ENCODE measurements at places on chromosomes 3 and 15.

GRCh38 chr3:146513386-146514051, 30.9 kb downstream of the PLSCR1 start:
- no peak for DNase-seq

GRCh38 chr3:195895861-195896360, 12.4 kb downstream of the TNK2 start:
- DNase-seq, result peak; percentile 74

DNA sequence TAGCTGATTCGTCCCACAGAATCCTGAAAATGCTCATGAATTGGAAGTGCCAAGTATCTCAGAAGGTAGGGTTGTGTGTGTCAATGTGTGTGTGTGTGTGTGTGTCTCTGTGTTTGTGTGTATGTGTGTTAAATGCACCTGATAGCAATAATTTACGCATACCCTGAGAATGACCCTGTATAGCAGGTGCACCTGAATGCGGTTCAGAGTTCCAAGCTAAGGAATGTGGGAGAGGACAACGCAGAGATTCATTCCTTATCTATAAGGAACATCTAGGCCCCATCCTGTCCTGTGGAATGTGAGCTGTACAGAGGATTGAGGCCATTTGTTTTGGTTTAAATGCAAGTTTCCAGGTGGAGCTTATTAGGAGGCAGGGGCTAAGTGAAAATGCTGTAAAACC, 49.1 kb upstream of the NEDD4 start:
- DNase-seq, result no peak

DNA sequence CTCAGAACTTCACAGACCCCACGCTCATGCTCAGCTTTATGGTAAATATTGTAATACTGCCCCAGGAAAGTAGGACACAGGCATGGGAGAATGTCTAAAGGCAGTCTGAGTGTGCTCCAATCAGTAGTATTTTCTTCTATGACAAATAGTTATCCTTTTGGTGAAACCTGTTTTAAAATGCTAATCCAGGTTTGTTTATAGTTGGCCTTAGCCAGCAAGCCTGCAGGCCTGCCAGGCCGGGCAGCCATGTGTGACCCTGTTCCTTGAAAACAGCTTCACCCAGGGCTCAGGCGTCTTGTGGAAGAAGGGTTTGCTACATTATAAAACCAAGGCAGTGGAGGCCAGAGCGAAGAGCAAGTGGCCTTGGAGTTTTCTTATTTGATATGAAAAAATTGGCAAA, 104.7 kb downstream of the SEMA6D start:
- DNase-seq, result no peak

GRCh38 chr3:129184396-129184657, 631 bp upstream of the CNBP start:
- DNase-seq, result peak; percentile 38

DNA sequence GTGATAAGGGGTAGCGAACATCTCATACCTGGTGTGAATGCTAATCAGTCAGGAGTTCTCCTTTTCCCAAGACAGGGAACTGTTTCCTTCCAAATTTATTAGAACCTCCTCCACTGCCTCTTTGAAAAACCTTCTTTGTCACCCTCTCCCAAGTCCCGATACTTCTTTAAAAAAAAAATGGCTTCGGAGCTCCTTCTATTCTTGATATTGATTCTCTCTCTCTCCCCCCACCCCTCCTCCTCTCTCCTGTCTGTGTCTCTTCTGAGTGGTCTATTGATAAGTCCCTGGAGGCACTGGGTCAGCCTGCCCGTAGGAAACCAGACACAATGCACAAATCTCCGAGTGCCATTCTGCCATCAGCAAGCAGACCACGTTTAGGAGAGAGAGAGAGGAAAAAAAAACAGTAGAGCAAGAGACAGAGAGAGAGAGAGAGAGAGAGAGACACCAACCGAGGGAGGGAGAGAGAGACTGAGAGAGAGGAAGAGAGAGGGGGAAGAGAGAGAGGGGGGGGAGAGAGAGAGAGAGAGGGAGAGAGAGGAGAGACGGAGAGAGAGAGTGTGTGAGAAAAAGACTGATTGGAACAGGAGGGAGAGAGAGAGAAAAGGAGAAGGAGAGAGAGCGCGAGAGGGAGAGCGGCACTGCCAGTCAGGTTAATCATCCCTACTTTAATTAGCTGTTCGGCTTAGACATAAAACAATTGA, 160.9 kb downstream of the TIGIT start:
- DNase-seq, result no peak

DNA sequence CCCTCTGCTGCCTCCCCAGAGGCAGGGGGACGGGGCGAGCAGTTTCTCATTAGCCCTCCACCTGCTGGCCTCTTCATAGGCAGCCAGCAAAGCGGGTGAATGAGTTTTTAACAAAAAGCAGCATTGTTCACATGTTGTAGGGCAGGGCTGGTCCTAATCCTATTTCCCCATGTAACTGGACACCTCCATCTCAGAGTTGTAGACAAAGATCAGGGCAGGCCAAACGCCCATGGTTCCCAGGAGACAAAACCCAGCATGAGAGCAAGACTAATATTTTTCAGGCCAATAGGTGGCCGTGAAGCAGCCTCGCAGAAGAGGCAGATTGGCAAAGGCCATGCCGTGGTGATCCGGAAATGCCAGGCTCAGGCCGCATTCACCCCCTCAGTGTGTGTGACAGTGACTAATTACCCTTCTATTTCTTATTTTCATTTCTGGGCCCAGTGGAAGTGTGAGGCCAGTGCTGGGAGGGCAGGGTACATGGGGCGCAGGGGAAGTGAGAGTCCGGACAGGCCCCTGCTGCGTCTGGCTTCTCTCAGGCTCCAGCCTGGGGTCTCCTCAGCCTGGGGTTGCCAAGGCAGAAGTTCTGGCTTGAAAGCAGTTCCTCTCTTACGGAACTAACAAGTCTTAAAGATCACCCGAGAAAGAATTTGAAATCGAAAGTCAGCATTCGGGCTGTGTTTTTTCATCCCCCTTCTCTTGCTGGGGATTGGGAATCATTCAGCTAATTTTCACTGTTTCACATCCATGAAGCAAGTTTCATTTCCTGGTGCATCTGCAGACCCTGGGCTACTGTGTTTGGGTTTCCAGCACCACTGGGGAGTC, 64.8 kb downstream of the BOC start:
- DNase-seq, result no peak

GRCh38 chr3:57644740-57645139, 47.6 kb upstream of the ARF4 start:
- no peak for DNase-seq

- no peak for DNase-seq
These were observed 415.8 kb upstream of the GOLIM4 start for GRCh38 chr3:168511428-168512014.

GRCh38 chr3:13590841-13591520, 42.1 kb downstream of the FBLN2 start:
- no peak for DNase-seq

- DNase-seq, result no peak
These were observed 137.5 kb downstream of the XXYLT1 start for GRCh38 chr3:195133462-195133861.

DNA sequence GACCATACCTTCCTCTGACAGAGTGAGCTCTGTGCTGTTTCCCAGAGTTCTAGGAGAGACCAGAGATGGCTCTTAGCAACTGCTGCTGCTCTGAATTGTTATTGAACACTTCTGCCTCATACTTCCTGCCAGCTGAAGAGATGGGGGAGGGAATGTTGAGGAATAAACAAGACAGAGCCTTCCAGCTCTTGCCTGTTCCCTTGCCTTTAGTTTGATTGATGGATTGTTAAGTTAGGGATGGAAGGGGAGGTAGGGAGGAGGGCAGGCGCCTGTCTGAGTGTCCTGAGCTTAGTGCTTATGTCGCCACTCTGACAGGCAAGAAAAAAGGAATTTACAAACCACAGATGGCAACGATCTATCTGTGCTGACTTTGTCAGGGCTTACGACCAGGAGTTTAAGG, 42.8 kb downstream of the ZNF609 start:
- no peak for DNase-seq

DNA sequence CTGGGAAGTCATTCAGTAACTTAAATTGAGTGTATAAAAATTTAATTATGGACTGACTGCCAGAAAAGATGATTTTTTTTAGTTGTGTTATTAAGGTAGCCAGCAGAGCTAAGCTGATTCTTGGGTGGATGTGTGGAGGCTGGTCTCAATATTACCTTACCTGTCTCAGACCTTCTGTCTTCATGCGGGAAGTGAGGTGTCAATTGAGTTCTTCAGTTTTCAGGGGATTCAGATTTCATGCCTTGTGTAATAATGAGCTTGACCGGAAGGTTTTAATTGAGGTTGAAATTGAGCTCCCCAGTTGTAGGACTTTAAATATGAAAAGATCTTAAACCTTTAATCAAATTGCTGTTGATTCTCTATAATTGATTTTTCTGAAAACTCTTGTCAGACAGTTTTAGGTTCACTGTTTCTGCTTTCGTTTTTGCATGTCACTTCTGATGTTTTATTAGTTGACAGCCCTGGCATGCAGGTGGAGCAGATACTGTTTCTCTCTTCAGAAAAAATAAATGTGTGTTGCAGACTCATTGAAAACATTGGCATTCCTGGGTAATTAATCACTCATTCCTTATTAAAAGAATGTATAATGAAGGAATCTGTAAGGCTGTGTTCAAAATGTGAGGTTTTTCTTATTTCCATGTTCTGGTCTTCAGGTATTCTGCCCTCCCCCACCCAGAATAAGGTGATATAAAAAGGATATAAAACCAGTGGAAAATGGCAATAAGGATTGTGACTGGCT, 54.5 kb downstream of the PSMD6 start:
- DNase-seq, result no peak

DNA sequence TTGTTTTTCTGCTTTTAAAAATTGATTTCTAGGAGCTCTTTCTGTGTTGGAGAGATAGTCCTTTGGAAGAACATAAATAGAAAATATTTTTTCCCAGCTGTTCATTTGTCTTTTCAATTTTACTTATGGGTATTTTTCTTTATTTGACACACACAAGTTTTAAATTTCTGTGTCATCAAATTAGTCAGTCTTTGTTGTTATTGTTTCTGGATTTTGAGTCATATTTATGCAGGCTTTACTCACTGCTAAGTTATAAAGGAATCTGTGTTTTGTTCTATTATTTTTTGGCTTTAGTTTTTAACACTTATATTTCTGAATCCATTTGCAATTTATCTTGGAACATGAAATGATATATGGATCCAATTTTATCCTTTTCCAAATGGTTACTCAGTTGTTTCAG, 5.9 kb upstream of the GHSR start:
- DNase-seq, result no peak

- no peak for DNase-seq
These were observed 62.9 kb upstream of the FNDC3B start for GRCh38 chr3:171976526-171976925.

DNA sequence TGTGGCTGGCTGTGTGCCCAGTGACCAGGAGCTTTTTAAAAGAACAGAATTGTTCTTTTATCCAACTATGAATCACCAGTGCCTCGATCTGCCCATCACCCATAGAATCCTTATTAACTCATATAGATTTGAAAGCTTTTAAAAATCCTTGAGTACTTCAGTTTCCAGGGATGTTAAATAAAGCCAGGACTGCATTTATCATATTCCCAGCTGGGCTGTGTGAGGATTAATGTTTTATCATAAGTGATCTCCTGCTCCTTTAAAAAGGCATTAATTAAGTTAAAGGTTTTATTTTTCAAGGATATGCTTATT, 234.0 kb downstream of the MYRIP start:
- DNase-seq, result no peak

- DNase-seq, result no peak
These were observed 831 bp upstream of the ROBO2 start for GRCh38 chr3:77038930-77039605.

GRCh38 chr15:27674826-27675225, 424.3 kb downstream of the OCA2 start:
- no peak for DNase-seq

- DNase-seq, result no peak
These were observed 194.1 kb downstream of the MEX3B start for GRCh38 chr15:81851757-81852156.

DNA sequence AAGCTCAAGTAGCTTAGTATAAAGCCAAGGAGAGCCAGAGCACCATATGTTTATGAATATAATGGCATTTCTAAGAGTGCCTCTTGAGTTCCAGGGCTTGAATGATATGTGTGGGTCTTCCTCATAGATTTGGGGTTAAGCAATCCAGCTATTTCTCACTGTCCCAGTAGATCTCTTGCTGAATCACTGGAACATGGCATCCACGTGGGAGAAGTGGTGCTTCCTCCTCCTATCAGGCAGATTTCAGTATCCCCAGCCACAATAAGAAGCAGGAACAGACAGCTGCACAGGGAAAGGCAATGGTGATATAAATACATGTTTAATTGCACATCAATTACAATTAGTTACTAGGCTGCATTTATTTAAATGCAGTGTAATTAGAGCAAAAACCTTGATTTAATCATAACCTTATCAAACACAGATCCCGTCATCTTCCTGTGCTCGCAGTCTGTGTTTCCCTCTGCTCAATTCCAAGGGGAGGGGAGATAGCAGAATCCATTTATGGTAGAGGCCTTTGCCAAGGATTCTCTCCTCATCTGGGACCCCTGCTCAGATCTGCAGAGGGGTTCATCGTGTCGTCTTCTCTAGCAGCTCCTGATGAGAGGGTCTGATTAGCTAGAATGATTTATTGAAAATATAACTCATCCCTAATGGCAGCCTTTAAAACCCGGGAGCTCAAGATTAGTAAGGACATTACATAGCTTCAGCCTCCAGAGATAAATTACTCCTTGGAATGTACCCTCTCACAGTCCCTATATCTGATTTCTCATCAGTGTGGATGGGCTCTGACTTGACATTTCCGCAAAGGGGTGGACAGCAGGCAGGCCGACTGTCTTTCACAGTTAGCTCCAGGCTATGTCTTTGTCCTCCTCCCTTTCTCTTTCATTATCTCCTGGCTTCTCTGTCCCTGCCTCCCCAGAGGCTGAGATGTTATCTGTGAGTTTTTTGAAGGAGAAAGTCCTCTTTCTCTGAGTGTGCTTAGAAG, 775.9 kb downstream of the AGBL1 start:
- DNase-seq, result no peak

DNA sequence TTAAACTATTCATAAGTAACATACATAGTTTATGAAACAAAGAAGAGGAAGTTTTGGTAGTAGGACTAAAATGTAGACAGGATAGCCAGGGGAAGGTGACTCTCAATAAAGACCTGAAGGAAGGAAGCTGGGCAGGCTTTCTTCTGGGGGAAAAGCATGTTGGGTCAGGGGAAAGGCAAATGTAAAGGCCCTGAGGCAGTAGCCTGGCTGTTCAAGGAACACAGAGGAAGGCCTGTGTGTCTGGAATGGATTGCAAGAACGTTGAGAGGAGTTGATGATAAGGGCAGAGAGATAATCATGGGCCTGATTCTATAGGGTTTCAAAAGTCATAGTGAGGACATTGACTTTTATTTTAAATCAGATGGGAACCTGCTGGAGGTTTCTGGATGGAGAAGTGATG, 167.6 kb downstream of the SNRK start:
- no peak for DNase-seq

GRCh38 chr3:44323341-44323955, 15.1 kb upstream of the TCAIM start:
- DNase-seq, result peak; percentile 45

DNA sequence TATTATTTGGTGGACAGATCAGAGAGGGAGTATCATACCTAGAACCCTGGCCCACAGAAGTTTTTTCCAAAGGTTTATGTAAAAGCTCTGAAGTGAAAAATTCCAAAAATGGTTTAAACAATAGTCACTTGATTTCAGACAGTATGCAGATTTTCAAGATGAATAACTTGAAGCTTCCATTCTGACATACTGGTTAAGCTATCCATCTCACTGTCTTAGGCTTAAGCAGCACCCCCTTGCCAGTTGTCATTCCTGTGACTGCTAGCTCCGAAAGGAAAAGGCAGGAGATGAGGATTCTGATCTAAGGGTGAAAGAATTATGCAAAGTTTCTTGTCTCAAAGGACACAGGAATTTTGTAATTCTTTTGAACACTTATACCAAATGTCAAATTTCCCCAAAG, 337.5 kb upstream of the THBS1 start:
- no peak for DNase-seq

- no peak for DNase-seq
These were observed 418.6 kb upstream of the KCNMB2 start for GRCh38 chr3:178117641-178118040.

All from activated naive CD4-positive, alpha-beta T cell treated with anti-CD3 and anti-CD28 coated beads, Interleukin-2, amount 50 U/mL, for 16 hours (primary cell).